ENCODE measurements at places on chromosomes 1 and 21. TPM values are rescaled to one million over a fixed set of nuclear protein-coding genes. Genes with fewer than 3 reads are reported as not detected.

DNA sequence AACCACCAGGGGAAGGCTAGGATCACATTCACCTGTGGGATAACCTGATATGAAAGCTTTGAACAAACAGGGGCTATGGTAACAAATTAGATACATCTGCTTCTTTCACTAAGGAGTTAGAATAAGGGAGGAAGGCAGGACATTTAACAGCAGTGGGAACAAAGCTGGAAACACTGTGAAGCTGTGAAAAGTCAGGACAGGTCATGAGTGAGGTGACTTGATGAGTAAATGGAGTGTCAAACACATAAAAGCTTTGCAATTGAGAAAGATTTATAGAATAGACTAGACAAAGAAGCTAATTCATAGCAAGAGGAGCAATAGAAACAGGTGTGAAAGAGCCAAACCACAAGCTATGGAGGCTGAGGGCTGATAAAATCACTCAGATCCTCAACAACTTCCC lies 110.0 kb downstream of the ASTN1 start:
- DNase-seq, result no peak

- peak; percentile 18 for DNase-seq
Measured at GRCh38 chr1:154115180-154115579, 39.7 kb downstream of the NUP210L start.

GRCh38 chr1:205916541-205916940 lies 26.7 kb downstream of the SLC26A9 start:
- DNase-seq, result no peak

DNA sequence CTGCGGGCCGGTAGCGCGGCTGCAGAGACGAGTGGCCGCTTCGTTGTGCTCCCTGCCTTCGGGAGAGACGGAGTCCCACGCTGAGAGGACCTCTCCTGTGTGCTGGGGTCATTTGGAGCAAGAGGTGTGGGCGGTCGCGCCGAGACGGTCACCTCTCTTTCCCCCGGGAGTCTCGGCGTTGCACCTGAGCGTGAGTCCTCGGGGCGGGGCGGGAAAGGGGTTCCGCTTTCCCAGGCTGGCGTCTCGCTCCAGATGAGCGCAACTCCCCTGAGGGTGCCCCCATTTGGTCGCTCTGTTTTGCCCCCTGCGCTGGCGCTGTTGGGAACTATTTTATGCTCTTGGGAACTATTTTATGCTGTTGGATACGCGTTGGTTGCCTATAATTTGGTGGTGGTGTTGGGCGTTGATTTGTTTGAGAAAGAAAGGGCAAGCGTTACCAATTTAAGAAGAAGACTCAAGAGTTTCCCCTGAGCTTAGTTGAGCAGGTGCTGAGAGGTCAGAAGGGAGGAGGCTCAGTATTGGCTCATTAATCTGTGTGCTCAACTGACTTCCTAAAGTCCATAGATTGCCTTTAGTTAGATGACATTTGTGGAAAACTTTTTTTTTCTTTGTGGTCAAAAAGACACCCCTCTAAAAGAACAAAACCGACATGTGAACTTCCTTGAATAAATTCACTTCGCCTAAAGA lies 683 bp downstream of the LRRC8B start:
- peak; percentile 82 for DNase-seq

DNA sequence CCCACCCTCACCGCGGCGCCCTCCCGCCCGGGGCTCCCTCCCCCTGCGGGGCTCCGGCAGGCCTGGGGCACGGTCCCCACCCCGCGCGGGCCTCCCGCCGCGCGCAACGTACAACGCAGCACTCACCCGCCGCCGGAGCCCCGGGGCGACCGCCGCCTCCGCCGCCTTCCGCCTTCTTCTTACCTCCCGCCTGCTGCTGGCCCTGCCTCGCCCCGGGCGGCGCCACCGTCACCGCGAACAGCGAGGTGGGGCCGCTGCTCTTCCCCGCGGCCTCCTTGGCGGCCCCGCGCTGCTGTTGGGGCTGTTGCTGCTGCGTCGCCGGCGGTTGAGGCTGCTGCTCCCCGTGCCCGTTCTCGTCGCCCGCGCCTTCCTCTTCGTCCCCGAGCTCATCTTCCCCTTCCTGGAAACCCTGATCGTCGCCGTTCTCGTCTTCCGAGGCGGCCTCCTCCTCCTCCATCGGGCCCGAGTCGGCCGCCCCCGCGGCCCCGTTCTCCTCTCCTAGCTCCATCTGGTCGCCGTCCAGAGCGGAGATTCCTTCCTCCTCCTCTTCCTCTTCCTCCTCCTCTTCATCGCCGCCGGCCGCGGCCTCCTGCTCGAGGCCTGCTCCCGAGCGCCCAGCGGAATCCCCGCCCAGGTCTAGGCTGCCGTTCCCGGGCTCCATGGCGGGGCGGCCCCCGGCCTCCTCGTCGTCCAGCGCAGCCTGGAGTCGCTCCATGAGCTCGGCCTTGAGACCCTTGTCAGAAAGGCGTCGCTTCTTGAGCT lies 671 bp downstream of the HNRNPU start:
- DNase-seq, result no peak

GRCh38 chr1:97728436-97728835 lies 192.4 kb downstream of the DPYD start:
- no peak for DNase-seq

- no peak for DNase-seq
Measured at GRCh38 chr1:235766794-235767285, 99.9 kb downstream of the LYST start.

- no peak for DNase-seq
Measured at GRCh38 chr1:5751833-5752745, 240.1 kb downstream of the NPHP4 start.

DNA sequence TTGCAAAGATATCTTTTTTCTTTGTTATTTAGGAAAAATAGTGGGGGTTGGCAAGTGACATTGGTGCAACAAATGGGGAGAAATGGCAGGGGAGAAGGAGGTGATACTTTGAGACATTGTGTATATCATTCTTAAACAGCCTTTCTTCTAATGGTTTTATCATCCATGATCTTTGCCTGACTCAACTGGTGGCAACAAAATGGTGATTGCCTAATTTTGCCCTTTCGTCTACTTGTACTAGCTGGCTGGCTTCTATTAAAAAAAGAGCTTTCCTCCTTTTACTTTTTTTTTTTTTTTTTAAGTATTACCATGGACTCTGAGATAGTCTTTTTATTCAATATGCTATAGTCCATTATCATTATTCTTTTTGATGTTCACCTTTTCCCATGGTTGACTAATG lies 27.7 kb downstream of the DESI2 start:
- DNase-seq, result no peak

DNA sequence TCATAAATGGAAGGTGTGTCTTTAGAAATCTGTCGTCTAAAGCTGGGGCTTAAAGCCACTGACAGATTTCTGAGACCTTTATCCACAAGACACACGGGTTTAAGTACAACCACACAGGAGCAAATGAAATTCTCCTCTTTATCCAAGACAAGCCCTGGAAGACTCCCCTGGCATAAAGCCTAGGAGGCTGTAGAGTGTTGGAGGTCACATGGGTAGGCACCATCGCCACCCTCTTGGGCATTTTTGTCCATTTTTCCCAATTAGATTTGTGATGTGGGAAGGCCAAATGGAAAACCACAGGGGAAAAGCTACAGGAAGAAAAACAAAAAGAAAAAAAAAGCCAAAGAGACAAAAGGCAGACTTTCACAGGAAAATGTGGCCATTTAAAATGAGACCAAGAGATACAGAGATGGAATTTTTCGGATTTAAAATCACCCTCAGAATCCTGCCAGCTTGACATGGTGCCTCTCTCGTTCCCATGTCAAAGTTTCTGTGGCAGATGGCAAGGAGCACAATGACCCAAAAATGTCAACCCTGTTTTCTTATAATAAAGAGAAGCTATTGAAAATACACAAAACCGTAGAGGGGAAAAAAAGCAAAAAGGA lies 91.9 kb downstream of the PLD5 start:
- DNase-seq, result no peak

DNA sequence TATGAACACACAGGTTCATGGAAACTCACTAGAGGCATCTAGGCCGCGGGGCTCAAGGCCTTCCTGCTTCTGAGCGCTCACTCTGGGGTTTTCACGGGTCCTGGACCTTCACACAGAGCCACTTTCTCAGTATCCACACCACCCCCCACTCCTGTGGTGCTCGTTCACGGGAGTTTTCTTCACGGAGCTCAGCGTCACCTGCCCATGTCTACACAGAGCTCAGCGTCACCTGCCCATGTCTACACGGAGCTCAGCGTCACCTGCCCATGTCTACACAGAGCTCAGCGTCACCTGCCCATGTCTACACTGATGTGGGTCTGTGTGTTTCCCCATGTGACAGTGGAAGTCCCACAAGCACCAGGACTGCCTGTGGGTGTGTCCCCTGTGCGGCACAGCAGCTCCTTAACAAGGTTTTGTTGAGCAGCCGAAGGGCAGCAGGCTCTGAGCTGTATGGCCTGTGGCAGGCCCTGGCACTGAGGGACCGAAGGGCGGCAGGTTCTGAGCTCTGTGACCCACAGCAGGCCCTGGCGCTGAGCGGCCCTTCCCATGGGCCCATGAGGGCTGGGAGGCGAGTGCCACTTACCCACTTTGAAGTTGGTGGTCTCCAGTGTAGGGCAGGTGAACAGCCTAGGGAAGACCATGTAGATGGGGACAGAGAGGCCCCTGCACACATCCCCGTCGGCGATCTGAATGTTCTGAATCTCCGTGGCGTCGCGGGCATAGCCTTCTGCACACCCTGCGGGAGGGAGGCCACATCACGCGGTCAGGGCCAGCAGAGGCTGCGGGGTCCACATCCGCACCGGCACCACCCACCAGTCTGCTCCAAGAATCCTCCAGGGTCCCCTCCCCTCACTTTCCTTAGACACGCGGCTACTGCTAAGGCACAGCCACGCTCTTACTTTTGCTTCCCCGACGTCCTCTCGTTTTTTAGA lies 39.8 kb downstream of the VPS26C start:
- DNase-seq, result no peak

DNA sequence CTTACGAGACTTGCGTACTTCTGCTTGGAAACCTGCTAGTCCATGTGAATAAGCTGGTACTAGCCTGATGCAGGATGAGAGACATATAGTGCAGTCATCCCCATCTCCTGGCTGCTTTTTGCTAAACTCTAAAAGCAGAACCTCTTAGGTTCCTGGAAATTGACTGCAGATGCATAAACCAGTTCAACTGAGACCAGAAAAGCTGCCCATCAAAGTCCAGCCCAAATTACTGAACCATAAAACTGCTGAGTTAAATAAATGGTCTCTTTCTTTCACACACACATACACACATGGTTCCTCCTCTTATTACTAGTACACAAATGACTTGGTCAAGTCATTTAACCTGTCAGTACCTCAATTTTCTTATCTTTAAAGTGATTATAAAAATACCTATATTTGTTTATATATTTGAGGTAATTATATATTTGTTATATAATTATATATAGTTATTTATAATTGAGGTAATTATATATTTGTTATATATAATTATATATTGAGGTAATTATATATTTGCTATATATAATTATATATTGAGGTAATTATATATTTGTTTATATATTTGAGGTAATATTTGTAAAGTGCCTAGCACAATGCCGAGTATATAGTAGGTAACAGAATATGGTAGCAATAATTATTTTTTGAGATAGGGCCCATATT lies 25.2 kb upstream of the RABGAP1L start:
- DNase-seq, result peak; percentile 70

GRCh38 chr1:179369751-179370341 lies 4.1 kb downstream of the AXDND1 start:
- DNase-seq, result peak; percentile 79

GRCh38 chr1:55868026-55868425 lies 652.9 kb upstream of the USP24 start:
- DNase-seq, result no peak

GRCh38 chr1:189192741-189193520 lies 1284.7 kb downstream of the BRINP3 start:
- no peak for DNase-seq

SH2D1B gene
- total RNA-seq, result 0.15 TPM

TRIM67 gene
- total RNA-seq, result not detected

MCOLN2 gene
- 25.8 TPM for total RNA-seq

DLGAP3 gene
- 2.4 TPM for total RNA-seq

CTPS1 gene
- total RNA-seq, result 17.9 TPM
